ENCODE measurements at places on chromosomes 1 and 21.
A peak's percentile ranks its signal among the peaks of the same experiment; 100 is the strongest.

GRCh38 chr1:160210561-160210960, 5.4 kb downstream of the PEA15 start:
- DNase-seq, result no peak

DNA sequence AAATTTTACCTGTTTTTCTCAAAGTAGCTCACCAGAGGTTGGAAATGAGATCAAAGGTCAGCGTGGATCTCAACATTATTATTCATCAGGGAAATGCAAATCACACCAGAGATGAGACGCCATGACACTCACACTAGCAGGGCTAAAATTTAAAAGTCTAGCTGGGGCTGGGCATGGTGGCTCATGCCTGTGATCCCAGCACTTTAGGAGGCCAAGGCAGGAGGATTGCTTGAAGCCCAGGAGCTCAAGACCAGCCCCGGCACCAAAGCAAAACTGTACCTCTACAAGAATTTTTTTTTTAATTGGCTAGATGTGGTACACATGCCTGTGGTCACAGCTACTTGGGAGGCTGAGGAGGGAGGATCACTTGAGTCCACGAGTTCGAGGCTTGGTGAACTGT, 41.4 kb upstream of the PCBP3 start:
- DNase-seq, result no peak

- DNase-seq, result no peak
Measured at GRCh38 chr1:171902527-171902926, 61.2 kb downstream of the DNM3 start.

- no peak for DNase-seq
Measured at GRCh38 chr1:220877377-220878095, 1.7 kb upstream of the HLX start.

GRCh38 chr1:225508538-225509375, 80.9 kb upstream of the LBR start:
- peak; percentile 24 for DNase-seq

GRCh38 chr1:223741861-223742260, 29.5 kb downstream of the CAPN2 start:
- DNase-seq, result no peak

GRCh38 chr1:7617826-7618225, 153.3 kb upstream of the VAMP3 start:
- DNase-seq, result no peak

- DNase-seq, result no peak
Measured at GRCh38 chr21:20802631-20803260, 195.5 kb upstream of the NCAM2 start.

DNA sequence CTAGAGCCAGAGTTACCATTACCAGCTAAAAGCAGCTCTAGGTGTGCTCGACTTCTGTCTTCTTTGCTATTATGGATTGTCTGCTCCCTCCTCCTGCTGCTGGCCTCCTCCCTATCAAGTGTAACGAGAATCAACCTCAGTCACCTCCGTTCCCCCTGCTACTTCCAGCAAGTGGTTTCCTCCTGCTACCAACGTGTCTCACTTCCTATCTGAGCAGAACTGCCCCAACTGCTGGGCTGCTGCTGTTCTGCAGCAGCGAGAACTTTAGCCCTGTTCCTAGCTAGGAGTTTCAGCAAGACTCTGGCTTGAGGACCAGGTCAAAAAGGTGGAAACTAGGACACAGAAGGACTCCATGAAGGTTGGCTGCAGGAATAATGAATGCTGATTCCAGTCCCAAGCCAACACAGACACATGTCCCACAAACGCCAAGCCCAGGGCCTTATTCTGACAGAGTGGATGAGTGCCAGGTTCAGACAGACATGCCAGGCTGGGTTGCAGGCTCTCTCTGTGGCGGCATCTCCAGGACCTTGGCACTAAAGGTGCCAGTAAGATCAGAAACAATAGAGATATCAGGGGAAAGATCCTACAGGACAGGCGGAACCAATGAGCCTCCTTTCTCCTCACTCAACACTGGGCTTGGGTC, 46.9 kb downstream of the CD34 start:
- peak; percentile 70 for DNase-seq

DNA sequence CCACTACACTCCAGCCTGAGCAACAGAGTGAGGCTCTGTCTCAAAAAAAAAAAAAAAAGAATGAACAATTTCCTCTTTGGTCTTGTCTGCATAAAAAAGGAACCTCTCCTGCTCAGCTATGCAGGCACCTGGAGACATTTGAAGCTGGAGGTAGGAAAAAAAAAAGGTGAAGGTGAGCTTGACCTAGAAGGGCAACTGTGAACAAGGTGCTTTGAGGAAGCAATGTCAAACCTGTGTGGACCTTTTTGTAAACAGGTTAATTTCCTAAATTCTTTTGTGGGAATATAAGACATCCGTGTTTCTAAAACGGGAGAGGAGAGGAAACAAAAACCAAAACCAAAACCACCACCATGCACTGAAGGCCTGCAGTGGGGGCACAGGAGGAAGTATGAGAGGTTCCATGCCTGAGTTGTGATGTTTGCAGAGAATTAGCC, 77.5 kb downstream of the SLC45A1 start:
- no peak for DNase-seq

- DNase-seq, result no peak
Measured at GRCh38 chr1:86987446-86987845, 73.0 kb downstream of the HS2ST1 start.

GRCh38 chr1:36096500-36097432, 8.1 kb downstream of the ADPRS start:
- DNase-seq, result peak; percentile 33

GRCh38 chr1:19435181-19435580, 50.2 kb downstream of the CAPZB start:
- DNase-seq, result no peak

DNA sequence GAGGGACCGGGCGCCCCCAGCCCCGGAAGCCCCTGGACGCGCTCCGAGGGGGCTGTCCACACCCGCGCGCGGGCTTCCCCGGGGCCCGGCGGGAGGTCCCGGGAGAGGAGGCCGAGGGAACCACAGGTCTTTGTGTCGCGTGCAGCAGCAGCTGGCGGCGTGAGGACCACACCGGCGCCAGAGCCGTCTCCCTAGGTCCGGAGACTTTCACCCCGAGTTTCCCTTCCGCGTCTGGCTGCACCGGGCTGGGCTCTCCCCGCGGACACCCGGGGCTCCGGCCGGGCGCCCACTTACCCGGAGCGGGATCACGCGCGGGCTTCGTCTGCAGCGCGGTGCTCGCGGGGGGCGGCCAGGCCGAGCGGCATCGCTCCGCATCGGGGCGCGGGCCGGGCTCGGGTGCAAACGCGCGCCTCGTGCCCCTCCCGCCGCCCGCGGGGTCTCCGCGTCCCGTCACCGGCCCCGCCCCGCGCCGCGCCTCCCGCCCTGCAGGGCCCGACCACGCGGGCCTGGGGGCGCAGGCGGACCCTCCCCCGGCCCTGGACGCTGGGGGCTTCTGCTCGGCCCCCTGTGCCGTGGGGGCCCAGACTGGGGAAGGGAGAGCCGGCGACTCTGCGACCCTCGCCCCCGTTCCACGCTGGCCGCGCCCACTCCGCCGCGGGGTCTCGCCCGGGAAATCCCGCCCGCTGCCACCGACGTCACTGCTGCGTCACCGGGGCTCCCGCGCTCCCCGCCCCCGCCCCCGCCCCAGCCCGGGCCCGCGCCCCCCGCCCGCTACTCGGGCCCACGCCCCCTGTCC, at the start of gene GNG4:
GNG4 (minus strand) TSS at position 417 of the 796 bp plus-strand sequence. CDS start 65,946 bp downstream, outside the sequence.
- peak; percentile 56 for DNase-seq

- DNase-seq, result no peak
Measured at GRCh38 chr1:198637916-198638437, 863 bp upstream of the PTPRC start.

DNA sequence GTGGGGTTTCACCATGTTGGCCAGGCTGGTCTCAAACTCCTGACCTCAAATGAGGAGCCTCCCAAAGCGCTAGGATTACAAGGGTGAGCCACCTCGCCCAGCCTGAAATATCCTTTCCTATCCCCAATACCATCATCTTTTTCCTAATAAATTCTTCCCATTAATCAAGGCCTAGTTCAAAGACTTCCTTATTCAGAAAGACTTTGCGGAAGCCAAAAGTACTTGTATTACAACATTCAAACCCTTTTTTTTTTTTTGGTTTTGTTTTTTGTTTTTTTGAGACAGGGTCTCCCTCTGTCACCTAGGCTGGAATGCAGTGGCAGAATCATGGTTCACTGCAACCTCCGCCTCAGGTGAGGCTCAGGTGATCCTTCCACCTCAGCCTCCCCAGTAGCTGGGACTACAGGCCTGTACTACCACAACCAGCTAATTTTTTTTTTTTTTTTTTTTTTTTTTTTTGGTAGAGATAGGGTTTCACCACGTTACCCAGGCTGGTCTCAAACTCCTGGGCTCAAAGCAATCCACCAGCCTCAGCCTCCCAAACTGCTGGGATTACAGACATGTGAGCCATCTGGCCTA, 7.6 kb downstream of the SLC19A2 start:
- no peak for DNase-seq

DNA sequence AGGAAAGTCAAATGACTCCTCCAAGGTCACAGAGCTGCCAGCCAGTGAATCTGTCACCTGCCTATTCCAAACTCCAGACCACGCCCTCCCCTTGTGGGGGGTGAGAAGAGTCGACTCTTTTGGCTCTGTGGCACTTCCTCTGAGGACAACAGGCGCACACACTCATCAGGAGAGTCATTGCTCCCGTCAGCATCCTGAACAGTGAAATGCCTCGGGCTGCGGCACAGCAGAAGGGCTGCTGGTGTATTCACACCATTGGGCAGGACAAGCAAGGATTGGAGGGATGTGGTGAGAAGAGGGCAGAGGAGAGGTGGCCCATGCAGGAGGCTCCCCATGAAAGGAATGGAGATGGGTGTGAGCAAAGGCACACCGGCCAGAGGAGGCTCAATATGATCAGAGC, 239.0 kb downstream of the TOMM20 start:
- DNase-seq, result no peak

DNA sequence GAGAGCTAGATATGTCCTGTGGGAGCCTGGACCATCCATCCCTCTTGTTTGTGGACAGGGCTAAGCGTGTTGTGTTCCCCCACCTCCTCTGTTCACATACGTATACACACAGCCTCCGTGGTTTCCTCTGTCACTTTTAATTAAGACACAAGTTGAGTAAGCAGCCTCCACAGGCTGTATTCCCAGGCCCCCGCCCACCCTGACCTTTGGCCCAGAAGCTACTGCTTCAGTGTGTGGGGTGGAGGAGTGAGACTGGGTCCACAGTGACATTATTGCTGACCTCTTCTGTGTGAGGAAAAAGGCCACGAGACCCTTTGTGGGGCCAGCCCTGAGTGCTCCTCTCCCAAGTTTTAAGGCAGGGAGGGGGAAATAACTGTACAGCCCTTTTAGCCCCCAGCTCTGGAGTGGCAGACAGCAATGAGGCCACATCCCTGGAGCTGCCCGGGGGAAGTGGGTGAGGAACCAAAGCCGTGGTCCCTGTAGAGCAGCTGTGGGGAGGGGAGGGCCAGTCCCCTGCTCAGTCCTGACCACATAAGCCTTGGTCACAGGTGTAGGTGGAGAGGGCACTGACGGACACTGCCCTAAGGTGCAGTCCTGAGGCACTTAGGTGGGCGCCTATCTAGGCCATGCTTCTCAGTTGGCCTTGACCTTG, 4.4 kb downstream of the ELOVL1 start:
- DNase-seq, result peak; percentile 29

Data from activated CD4-positive, alpha-beta T cell treated with anti-CD3 and anti-CD28 coated beads for 36 hours (primary cell).